ENCODE measurements at places on chromosomes 3 and 15. TPM values are rescaled to one million over a fixed set of nuclear protein-coding genes. Genes with fewer than 3 reads are reported as not detected.
A peak's percentile ranks its signal among the peaks of the same experiment; 100 is the strongest.

Gene LCTL
- not detected for total RNA-seq

Gene CLSTN2
- total RNA-seq: 2.4 TPM

Gene FBLN2
- total RNA-seq: 43.4 TPM

GRCh38 chr15:38414357-38414756, 39.6 kb upstream of the FAM98B start:
- peak; percentile 76 for DNase-seq

GRCh38 chr3:119257654-119258410, 17.2 kb upstream of the B4GALT4 start:
- DNase-seq: peak; percentile 27

GRCh38 chr15:91942720-91943394, 89.3 kb downstream of the SLCO3A1 start:
- DNase-seq: peak; percentile 97

DNA sequence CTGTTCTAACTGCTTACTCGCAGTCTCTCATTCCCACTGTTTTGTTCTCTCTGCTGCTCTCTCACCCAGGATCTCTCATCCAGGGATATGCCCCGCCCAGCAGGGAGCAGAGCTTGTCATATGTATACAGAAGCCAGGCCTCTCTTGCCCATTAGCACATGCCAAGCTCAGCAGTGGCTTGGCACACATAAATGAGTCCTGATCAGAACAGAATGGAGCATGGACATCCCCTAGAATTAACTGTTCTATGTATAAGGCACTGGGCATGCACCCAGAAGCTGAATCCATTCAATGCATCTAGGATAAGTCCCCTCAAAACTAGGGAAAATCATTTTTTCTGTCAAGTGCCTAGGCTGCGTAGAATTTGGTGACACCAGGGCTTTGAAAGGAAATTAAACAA, 61.6 kb downstream of the IGSF11 start:
- no peak for DNase-seq
